ENCODE measurements at places on chromosomes 2 and 18.

DNA sequence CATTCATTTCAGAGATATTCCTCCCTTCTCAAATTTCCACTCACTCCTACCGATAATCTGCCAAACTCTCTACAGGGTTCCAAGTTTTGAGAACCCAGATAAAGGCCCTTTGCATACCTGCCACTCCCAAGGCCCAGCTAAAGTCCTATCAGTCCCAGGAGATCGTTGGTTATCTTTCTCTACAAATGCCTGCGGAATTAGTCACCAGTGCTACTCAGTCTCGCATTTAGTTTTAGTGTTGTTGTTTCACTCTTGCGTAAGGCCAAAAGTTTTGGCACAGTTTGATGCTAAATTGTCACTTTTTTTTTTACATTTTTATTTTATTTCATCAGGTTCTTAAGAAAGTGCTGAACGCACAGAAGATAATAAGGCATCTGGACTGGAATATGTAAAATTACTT, 29.2 kb upstream of the SETBP1 start:
- peak; percentile 75 for DNase-seq

DNA sequence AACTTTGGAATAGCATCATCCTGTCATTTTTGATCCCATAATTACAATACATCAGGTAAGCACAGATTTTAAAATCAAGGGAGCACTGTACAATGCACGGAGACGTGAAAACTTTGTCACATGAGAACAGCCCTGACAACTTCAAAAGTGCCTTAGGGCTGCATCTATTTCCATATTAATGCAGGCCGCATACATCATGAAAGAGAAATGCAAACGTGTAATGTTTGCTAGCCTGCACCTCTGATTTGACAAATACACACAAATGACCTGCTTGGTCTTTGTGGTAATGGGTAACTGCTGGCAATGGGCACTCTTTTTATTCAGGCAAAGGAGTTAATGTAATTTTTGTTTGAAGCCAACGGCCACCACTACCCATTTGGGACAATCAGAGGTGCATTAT, 202.0 kb upstream of the EPHA4 start:
- DNase-seq, result no peak

- no peak for DNase-seq
These were observed 35.7 kb downstream of the THUMPD2 start for GRCh38 chr2:39743269-39743776.

- DNase-seq, result no peak
These were observed 452.8 kb downstream of the MBD2 start for GRCh38 chr18:53771664-53772063.

DNA sequence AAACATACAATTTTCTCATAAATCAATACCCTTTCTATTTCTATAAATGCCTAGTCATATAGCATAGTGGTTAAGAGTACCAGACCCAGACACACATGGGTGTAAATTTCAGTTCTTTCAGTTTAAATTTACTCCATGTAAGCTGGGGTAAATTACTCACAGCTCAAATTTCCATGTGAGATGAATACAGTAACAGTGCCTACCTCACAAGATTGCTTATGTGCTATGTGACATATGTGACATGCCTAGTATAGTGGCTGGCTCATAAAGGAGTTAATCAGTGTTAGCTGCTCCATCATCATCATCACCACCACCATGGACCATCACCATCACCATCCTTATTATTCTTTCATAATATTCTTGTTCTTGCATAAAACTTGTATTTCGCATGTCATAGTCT, 61.6 kb upstream of the CD302 start:
- DNase-seq, result no peak

DNA sequence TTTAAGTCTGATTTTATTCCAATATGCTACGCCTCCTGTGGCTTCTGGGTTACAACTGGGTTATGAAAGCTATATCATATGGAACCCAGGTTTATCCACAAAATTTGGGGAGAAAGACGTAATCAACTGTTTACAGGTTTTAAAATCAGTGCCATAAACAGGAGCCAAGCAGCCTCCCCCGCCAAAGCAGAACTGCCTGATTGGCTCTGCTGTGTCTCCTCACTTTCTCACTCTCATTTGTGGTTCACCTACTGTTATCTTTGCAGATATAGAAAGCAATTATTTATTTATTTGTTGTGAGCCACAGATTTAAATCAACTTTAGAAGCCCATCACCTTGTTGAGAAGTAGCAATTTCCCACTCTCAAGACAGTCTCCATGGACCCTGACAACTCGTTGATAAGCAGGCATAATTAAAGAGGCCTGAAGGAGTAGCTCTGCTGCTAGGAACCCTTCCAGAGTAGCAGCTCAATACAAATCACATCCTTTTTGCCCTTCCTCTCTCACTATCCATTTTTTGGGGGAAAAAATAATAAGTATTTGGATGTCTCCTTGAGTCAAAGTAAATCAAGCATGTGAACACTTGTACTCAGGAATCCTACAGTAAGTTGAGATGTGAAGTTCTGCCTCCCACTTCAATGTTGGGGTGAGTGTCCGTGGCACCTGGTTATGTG, 191.0 kb upstream of the CCDC150 start:
- no peak for DNase-seq

DNA sequence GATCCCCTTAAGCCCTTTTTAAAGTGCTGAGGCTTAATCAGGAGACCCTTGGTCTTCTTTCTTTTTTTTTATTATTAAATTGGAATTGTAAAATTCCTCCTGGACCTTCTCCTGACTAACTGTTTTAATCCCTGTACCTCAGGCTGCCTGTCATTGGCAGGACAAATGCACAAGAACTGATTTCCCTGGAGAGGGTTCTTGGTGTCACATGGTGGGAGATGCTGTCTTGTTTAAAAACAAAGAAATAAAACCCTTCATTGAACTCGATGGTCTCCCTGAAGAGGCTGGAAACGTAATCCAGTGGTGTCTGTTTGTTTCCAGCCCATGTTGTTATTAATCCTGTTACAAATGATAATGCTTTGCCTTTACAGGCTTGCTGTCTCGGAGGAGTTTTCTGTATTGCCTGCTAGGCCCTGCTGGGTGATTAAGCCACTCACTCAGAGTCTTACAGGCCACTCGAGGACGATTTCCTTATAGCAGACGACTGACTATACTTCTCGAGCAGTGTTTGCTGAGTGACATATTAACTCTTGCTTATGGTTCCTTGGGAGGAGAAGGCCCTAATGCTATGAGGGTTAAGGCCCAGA, 100.5 kb upstream of the MGAT5 start:
- DNase-seq, result no peak

DNA sequence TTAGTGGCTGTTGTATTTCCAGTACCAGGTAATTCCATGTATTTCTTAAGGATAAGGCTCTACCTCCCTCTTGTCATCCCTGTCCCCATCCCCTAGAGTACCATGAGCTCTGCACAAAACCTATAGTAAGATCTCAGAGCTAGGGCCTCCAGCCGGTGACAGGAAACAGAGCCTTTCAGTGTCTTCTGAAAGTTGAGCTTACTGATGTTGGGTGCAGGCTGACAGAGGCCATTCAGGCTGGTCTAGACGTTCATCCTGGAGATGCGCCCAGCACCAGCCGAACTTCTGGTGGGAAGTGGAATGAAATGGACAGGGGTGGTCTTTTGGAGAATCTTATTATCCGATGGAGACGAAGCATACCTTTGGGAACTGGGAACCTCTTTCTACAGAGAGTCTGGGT, 16.7 kb upstream of the LYPD6B start:
- no peak for DNase-seq

DNA sequence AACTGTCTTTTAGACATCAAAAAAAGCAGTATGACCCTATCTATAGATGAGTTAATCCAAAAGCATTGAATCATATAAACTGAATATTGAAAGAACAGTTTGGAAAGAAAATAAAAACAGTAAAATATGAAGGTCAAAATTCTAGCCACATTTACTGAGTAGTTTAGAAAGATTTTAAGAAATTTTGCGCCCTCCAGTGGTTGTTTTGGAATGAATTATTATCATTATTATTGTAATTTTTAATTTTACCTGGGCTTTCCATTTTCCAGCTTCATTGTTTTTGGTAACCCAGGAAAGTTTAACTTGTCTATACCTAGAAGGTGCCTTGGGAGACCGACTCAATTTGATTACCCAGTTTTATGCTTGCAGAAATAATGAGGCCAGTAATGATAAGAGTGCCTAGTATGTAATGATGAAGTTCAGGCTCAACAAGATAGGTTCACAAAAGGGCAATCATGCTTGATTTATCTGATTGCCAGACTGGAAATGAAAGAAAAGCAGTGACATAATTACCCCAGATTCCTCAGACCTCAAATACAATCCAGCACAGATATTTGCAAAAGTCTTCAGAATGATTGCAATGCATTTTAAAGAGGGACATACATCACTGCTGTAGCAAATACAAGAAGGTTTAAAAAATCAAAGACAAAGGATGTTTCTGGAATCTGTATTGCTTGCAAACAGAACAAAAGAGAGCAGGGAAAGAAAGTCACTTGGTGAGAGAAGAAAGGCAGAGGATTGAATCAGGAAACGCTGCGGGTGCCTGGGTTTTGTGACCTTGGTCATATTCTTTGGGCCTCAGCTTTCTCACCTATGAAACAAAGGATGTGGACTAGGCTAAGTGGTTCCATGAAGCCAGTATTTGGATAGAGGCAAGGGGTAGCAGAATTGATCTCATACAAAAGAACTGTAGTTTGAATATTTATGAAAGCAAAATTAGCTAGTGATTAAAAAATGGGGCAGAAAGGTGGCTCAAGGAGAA, 153.8 kb downstream of the MAP2 start:
- DNase-seq, result peak; percentile 13

DNA sequence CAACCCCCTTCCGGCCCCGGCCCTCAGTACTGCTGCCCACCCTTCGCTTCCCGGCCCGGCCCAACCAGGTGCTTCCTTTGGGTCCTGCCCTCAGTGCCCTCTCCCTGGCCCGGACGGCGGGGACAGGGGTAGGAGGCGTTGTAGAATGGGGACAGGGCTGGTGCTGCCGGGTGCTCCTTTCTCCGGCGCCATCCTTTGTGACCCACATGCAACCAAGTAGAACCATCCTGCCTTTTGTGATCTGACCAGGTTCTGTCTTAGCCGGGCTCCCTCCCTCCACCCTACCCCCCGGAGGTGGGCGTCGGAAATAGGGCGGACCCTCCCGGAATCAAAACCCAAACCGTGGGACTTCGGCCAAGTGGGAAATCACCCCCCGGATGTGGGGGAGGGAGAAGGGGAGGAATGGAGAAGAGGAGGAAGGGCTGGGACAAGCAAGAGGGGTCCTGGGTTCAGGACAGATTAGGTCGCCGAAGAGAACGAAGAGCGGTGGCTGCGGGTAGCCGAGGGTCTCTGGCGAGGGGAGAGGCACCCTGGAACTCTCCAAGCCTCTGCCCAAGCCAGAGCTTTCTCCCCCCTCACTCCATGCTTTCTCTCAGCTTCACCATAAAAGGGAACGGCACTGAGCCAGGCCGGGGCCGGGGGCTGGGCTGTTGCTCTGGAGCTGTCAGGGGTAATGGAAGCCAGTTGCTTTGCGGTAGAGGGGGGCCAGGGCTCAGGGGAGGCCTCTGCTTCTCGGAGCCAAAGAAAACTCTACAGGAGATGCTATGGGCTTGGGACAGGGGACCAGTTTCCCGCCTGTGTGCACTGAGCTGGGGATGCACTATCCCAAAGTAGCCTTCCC, 756 bp upstream of the OST4 start:
- no peak for DNase-seq

DNA sequence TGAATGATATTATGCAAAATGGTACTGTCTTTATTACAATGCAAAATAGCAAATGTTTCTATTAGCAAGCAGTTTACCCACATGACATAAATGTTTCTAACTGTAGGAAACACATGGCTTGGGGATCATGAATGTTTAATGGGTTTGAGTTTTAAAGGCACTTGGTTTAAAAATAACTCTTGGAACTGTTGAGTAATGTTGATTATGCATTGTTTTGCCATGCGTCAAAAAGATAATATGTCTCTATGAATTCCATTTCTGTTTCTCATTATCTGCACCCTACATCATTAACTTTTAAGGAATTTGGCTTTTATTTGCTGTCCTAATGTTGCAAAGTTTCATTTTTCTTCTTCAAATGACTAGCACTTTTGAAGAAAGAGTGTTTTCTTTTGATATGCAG, 1355.5 kb downstream of the SUCLG1 start:
- peak; percentile 52 for DNase-seq

DNA sequence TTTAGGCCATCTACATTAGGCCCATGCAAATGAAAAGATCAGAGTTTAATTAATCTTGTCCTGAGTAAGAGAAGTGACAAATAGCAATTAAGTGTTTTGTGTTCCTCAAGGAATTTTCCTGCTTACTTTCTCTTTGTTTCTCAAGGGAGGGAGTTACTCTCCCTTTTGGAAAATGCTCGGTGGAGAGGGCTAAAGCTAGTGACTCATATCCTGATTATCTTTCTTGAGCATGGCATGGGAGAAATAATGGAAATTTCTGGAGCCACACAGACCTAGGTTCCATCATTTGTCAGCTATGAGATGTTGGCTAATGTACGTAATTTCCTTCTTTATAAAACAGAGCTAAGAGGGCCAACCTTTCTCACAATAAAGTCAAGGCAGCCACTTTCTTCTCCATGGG, 177.1 kb downstream of the ETAA1 start:
- DNase-seq, result peak; percentile 68

GRCh38 chr2:53786352-53786704, 425 bp downstream of the ASB3 start:
- peak; percentile 48 for DNase-seq

DNA sequence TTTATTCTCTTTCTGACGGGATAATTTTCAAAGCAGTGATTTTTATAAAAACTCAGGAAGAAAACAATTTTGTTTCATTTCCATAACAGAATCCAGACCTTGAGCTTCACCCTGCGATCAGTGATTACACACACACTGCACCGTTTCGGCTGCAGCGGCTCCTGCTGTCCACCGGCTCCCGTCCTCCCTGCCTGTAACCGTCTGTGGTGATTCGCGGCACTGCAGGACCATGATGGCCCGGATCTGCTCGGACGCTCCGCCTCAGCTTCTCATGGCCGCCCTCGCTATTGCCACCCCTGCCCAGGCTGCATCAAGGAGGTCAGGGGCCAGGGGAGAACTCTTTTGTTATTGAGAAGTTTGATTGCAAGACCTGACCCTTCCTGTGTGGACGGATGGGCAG, 246.1 kb downstream of the TWIST2 start:
- DNase-seq, result no peak

- no peak for DNase-seq
These were observed 76.8 kb downstream of the ZFP36L2 start for GRCh38 chr2:43149482-43150107.

DNA sequence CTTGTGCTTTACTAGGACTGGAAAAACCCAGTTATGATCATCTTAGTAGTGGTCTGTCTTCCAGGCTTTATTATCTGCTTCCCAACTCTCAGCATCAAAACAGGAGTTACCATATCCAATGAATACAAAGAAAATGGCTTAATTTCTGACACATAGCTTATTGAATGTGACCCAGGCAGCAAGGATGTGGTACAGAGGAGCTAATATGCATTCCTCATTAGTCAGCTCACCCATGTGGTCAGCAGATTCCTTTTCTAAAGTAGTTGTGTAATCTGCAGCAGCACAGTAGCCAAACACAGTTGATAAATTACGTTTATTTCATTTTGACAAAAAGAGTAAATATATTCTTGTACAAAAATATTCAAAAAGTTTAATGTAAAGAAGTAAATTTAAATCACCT, 43.6 kb downstream of the TSPYL6 start:
- peak; percentile 89 for DNase-seq

- DNase-seq, result no peak
These were observed 35.9 kb upstream of the MGAT5 start for GRCh38 chr2:134217924-134218323.

Data from AG20443 (cell line).